ENCODE measurements at places on chromosomes 5 and 9.
A peak's percentile ranks its signal among the peaks of the same experiment; 100 is the strongest.

DNA sequence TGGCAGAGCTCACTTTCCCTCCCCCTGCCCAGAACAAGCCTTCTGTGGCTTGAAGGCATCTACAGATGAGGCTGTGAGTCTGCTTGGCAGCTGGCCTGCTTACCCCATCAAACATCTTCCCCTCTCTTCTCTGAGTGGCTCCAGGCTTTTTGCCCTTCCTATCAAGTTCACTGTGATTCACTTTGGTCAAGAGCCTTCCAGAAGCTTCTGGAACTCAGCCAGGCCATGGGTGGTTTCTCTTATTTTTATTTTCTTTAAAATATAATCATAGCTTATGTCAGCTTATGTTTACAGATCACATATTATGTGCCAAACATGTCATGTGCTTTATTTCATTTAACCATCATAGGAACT is 267.0 kb downstream of the SEC61B start:
- no peak for DNase-seq

GRCh38 chr9:125548141-125548540 is 158.9 kb downstream of the MAPKAP1 start:
- no peak for DNase-seq

GRCh38 chr9:114281473-114282103 is 41.3 kb upstream of the ORM1 start:
- DNase-seq = no peak

DNA sequence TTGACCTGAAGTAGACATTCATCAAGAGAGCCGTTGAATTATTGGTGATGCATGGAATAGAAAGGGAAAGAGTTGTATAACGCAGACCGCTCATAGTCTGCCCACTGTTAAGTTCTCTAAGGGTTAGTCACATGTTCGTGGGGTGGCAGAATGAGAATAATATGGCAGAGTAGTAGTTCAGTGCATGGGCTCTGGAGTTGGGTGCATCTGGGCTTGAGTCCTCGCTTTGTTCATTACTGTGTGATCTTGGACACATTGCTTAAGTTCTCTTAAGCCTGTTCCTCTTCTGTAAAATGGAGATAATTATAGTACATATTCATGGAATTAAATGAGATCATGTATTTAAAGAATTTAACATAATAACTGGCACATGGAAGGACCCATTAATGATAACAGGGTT is 23.6 kb downstream of the TNPO1 start:
- no peak for DNase-seq

GRCh38 chr5:20611620-20612019 is 623.6 kb upstream of the CDH18 start:
- no peak for DNase-seq

GRCh38 chr5:75023368-75024159 is 28.8 kb downstream of the GCNT4 start:
- DNase-seq = peak; percentile 9

- DNase-seq = no peak
Observed at GRCh38 chr5:53035868-53036381, 46.8 kb downstream of the ITGA2 start.

DNA sequence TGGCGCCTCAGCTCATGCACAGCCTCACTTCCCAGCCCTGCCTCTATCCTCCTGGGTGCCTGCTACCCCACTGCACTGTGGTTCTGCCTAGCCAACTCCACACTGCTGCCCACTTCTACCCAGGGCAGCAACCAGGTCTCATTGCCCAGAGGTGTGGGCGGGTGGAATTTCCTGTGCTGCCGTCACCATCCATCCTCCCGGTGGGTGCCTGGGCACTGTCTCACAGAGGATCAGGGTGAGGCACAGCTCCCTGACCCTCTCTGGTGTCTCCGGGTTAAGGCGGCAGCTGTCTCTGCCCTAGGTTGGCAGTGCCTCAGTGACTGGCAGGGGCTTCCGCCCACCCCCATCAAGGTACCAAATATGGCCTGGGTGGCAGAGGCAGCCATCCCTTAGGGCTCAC is 4.3 kb upstream of the MTMR12 start:
- DNase-seq = no peak

- no peak for DNase-seq
Observed at GRCh38 chr5:174589599-174589998, 134.8 kb upstream of the MSX2 start.

GRCh38 chr5:87266914-87267573 is 639 bp upstream of the RASA1 start:
- DNase-seq = no peak

- no peak for DNase-seq
Observed at GRCh38 chr9:27227192-27227591, 69.8 kb downstream of the EQTN start.

DNA sequence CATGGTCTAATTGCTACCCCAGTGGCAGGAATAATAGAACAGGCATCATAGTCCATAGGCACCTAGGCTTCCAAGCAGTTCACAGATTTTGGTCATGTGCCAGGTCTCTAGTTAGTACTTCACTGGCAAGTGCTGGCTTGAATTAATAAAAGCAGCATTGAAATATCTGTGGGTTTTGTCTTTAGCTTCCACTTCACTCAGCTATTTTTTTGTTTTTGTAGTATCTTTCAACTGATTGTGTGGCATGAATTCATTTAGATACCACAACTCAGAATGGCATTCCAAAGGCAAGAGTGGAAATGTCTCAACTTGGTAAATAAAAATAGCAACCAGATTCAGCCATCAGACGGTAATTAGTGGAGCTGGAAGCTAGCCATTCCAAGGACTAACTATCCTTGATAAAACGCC is 27.9 kb upstream of the ITGA2 start:
- DNase-seq = no peak

- DNase-seq = no peak
Observed at GRCh38 chr5:97840643-97841042, 657.6 kb upstream of the RIOK2 start.

GRCh38 chr9:127149463-127150390 is 27.3 kb upstream of the ANGPTL2 start:
- no peak for DNase-seq

DNA sequence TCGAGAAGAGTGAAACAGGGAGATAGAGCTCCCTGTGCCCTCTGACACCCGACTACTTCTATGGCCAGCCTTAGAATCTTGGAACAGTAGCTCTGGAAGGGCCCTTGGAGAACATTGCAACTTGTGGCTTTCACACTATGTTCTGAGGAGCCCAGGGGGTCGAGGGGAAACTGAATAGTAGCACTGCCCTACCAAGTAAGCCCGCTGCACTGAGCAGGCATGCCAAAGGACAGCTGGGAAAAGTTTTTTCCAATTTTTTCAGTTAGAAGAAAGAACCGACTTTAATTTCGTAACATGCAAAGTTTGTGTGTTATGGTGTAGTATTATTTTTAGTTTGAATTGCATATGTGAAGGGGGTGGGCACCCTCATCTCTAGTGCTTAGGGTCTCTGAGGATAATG is 10.9 kb downstream of the SMIM3 start:
- DNase-seq = no peak

DNA sequence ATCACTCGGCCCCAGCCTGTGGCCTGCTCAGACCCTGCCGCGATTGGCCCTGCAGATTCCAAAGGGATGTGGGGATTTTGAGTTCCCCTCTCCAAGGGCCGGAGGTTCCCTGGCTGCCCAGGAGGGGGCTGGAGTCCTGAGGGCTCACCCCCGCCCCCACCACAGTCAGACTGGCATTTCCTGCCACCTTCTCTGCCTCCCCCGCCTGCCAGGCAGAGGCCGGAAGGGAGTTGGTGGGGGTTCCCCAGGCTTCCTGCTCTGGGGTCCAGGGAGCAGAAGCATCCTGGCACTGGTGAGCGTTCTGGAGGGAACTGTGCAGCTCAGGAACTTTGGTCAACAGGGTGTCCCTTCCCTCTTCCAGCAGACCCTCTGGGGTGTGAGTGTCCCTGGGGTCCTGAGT is 70.6 kb downstream of the RXRA start:
- peak; percentile 63 for DNase-seq

DNA sequence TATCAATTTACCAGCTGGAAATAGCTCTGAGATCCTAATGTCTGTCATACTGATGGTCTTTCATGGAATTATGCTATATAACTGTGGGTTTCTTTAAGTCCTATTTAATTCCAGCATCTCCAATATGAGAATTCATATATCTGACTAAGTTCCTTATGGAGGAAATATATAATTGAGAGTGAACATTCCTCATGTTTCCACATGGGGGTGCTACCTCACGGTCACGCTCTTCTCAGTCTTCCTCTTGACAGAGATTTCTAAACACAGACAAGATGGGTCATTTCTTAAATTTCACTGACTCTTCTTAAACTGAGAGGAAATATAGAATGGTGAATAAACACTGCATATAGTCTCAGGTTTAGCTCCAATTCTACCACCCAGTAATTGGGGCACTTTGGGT is 212.1 kb downstream of the SLF1 start:
- DNase-seq = no peak

DNA sequence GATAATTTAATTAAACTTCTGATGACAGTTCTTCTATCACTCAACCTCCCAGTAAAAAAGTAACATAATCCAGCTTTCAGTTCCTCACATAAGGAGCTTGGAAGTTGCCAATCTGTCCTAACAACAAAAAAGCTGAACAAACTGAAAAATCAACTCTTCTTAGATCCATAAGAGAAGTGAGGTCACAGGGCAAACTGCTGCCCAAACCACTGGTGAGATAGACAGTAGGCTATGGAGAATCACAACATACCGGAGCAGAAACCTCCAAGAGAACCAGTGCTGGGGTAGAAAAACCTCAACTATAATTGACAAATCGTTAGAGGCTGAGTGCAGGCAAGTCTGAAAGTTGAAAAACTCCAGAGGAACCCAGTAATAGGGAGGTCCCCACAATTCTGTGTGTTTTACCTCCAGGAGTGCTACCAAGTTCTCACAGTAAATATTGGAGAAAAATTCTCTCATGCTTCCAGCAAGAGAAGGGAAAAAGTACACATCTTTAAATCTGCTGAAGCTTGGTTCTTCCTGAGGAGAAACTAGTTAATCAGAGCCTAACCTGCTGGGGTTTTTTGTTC is 300.0 kb downstream of the PDE4D start:
- DNase-seq = no peak

DNA sequence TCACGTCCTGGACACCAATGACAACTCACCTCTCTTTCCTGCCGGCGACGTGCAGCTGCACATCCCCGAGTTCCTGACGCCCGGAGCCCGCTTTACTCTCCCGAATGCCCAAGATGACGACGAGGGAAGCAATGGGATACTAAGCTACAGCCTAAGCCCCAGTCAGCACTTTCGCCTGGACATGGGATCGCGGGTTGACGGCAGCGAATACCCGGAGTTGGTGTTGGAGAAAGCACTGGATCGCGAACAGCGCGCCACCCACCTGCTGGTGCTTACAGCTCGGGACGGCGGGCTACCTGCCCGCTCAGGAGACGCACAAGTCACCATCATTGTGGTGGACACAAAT is 1.1 kb downstream of the PCDHAC1 start:
- DNase-seq = no peak

DNA sequence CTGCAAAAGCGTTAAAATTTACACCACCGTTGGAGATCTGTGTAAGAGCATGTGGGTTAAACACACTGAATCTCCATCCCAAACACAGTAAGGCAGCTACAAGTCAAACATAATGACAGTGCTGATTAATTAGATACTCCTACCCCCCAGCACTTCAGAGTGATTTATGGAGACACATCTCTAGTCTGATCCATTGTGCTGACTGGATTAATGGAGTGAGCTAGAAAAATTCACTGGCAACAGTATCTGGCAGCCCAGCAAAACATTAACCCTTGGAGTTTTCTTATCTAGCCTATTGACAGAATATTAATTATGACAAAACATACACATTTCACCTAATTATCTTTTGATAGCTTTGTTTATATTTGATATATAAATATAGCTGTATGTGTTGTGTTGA is 188.6 kb upstream of the ISL1 start:
- no peak for DNase-seq

DNA sequence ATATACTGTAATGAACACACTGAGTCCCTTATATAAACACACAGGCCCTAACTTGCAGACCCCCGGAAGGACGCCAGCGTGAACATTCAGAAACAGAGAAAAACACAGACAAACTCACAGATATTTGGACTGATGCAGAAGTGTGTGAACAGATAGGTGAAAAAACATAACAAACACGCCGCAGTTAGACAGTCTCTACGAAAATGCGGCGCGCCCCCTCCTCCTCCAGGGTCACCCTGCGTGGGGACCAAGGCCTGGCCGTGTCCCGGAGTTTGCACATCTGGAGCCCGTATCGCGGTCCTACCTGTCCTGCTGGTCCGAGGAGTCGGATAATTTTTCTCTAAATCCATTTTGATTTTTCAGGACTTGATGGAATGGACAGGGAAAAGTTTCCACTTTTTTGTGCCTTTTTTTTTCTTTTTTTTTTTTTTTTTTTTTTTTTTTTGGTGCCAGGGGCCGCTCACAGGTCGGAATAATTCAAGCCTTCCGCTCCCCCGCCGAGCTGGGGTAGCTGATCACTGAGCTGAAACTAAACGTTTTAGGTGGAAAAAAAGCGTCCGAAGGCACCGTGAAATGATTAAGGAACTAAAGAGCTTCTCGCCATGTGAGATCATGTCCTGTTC is at the start of gene PAX5:
Gene PAX5, minus strand, starts transcription at position 587 of the 623 bp plus-strand sequence. Its CDS starts 237 bp downstream, at position 350.
- DNase-seq = no peak

DNA sequence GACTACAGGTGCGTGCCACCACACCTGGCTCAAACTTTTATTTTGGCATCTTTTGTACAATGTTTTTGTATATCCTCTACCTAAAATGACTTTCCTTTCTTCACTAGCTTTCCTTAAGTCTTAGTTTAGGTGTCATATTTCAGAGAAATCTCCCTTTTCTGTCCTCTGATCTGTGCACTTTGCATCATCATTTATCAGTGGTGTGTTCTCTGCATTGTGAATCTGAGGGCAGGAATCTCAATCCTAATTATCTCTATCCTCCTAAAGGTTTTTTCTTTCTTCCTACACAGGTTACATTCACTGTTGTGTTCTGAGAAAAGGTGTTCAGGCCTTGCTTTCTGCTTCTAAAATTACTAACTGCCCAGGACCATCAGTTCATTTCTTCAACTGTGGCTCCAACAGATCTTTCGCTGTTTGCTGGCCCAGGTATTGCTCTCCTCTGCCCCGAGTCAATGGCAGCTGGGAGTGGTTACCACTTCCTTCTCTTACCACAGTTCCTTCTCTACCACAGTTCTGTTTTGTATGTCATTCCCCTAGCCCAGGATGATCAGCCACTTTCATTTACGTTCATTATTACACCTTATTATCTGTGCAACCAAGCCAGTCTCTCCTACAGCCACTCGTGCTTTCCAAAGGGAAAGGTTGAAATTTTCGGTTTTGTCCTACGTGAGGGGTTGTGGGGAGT is 14.0 kb downstream of the TGFBR1 start:
- peak; percentile 44 for DNase-seq

DNA sequence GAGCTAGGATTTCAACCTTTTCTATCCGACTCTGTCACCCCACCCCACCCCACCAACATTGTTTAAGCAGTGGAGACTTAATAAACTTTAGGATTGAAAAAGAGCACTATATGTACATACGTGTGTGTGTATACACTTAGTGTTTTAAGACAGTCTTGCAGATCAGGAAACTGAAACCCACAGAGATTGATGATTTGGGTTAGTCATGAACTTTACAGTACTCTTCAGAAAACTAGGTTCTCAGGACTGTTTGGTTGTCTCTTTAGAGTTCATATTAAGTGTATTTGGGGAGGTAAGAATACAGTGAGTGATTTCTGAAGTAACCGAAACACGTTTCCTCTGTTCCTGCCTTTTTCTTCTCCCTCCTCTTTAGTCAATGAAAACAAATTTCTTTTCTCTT is 1043.1 kb downstream of the TLE1 start:
- DNase-seq = no peak

- no peak for DNase-seq
Observed at GRCh38 chr5:55902696-55903095, 51.5 kb downstream of the IL31RA start.
